ENCODE measurements at places on chromosomes 11 and 22.

DNA sequence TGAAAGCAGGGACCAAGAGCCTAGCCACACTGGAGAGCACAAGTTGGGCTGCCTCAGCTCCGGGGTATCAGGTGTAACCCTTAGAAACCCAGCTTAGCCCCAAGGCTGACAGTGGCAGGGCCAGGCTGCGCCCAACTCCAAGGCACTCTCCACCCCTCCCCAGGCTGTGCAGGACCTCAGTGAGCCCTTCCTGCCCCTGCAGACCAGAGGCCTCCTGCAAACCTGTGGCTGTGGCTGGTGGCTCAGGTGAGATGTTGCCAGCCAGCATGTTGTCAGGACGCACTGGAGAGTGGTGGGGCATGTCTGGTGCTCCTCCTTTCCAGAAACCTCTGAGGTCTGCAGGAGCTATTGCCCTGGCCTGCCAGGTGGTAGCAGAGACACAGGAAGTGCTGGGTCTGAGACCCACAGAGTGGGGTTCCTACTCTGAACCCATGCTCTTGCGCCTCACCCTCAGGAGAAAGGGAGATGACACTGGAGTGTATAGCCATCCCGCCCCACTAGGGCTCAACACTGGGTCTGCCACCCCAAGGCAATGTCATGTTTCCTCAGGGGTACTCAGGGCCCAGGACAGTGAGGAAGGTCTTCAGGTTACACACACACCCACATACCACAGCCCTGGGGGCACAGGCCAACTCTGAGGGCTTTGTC lies 2.4 kb upstream of the SCARF2 start:
- DNase-seq: peak; percentile 23

DNA sequence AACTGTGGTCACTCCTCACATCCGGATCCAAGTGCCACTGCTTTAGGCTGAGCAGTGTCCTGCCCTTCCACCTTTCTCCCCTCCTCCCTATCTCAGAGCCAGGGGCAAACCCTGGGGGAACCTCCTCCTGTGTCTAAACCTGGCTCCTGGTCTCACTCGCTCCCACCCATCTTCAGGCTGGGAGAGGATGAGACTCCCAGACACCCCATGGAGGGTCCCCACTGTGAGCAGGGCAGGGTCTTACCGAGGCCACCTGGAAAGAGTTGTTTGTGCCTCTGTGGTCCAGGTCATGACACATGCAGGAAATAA lies 93.6 kb downstream of the PDE2A start:
- DNase-seq: no peak

DNA sequence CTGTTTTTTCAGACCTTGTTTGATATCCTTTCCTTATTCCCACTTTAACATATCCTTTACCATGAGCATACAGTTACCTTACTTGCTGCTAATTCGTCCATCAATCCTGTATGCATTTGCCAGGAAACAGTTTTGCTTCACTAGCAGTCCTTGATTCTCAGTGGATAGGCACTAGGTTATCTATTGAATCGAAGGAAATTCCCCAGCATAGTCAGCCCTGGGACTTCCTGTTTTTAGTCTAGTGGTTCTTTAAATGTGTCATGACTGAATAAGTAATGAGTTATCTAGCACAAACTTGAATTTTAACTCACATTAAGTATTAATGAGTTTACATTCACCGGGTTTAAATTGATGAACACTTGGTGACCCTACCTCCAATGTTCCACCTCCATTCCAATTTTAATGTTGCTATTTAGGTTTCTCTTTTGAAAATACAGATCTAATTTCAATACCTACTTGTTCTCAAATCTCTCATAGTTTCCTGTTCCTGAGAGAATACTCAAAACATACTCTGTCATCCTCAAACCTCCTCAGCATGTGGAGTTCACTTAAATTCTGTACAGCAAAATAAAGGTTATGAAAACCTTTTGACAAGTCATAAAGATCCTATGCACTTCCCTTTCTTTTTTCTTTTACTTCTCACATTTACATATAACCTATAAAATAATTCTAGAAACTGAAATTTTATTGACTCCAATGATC lies 1375.1 kb upstream of the TENM4 start:
- peak; percentile 17 for DNase-seq

- no peak for DNase-seq
Measured at GRCh38 chr11:95279921-95280868, 49.2 kb upstream of the SESN3 start.

DNA sequence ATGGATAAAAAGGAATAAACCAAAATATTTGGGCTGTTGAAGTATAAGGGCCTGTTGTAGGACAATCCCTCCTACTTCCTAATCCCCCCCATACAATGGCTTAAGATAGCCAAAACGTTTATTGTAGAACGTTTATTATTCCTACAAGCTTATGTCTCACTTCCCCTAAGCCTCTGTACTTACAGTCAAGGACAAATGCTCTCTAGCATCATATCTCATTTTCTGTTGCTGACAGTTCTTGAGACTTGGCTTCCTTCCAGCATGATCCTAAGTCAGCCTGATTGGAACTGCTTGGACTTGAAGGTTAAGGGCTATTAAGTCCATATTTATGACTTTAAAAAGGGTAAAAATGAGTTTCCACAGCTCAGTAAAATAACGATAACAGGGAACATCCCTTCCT lies 8.8 kb downstream of the MISFA start:
- DNase-seq: no peak

- no peak for DNase-seq
Measured at GRCh38 chr11:70352100-70352499, 46.2 kb upstream of the CTTN start.

DNA sequence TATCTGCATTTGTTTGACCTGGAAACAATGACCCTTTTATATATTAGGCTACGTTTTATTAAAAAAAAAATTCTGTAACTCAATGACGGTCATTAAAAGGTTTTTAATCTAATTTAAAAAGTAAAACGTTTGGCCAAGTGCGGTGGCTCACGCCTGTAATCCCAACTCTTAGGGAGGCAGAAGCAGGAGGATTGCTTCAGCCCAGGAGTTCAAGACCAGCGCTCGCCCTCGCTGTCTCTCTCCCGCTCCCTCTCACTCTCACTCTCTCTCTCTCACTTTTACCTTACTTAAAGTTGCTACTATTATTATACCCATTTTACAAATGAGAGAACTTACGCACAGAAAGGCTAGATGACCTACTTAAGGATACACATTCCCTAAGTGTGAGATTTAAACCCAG lies 814 bp upstream of the NARS2 start:
- DNase-seq: no peak

DNA sequence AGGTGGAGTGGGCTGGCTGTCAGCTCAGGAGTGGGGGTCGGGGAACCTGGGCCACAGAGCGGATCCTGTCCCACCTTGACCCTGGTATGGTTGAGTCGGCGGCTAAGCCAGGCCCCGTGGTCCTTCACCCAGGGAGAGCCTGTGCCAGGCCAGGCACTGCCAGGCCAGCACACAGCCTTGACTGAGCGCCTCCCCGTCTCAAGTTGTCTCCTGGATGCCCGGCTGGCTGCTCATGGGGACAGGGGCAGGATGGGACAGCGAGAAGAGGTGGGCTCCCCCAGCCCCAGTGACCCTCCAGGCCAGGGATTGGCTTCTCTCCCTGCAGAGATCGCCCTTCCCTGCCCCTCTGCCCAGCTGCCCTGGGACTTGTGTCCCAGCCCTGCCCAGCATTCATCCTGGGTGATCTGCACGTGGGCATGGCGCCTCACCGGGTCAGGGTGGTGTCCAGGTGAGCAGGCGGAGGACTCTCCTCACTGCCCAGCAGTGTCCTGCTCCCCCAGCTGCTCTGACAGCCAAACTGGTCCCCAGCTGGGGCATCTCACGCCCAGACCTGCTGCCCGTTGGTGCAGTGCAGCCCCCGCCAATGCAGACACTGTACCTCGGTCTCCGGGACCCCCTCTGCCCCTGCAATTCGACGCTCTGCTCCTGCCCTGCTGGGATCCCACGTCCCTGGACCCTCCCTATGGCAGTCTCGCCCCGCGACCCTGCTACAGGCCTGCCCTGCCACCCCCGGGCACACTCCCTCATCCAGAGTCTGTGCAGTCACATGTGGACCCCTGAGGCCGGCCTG lies 28.8 kb upstream of the CCDC188 start:
- no peak for DNase-seq

All from GM13977 (cell line).